Kidney tubule cell (primary cell): ENCODE measurements at places on chromosomes 1 and 21.

DNA sequence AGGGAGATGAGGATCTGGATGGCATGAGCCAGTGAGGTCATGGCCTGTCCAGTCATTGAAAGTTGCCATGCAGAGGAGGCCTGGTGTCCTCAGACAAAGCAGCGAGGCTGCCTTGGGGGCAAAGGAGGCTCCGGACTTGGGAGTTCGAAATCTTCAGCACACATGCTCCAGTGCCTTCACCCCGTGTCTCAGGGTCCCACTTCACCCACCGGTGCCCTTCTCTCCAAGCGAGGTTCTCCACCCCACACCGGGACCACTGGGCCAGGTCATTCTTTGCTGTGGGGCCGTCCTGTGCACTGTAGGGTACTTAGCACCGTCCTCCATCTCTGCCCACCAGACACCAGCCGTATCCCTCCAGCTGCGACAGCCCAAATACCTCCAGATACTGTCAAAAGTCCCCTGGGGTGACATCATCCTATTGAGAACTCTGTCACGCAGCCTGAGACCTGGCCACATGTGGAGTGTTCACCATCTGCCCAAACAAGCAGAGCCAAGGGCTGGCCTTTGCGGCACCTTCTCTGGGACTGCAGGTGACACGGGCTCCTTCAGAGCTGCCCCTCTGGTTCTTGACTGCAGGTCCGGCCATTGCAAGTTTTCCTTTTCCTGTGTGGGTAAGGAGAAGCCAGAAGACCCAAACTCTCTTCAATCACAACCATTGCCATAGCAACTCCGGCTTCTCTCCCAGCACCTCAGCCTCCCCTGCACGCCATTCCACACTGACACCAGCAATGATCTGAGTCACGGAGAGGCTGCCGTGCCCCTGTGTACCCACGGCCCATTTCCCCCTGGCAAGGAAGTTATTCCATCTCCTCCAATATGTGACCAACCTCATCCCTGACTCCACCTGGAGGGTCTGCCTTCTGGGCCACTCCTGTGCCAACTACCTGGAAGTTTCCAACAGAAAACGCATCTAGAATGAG lies 20.4 kb upstream of the PDE9A start:
- DNase-seq: no peak

- peak; percentile 67 for DNase-seq
These were observed 273.1 kb upstream of the SNX7 start for GRCh38 chr1:98388441-98388840.

DNA sequence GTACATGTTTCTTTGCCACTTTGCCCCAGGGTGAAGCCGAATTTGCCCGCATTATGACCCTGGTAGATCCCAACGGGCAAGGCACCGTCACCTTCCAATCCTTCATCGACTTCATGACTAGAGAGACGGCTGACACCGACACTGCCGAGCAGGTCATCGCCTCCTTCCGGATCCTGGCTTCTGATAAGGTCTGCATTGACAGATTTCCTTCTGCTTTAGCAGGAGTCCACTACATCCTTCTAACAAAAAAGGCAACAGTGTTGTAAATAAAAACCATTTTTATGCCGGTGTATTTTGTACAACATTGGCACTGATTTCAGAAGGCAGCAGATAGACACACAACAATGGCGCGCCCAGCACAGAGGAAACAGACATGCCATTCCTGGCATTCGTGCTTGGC lies 34.1 kb upstream of the MTR start:
- no peak for DNase-seq

DNA sequence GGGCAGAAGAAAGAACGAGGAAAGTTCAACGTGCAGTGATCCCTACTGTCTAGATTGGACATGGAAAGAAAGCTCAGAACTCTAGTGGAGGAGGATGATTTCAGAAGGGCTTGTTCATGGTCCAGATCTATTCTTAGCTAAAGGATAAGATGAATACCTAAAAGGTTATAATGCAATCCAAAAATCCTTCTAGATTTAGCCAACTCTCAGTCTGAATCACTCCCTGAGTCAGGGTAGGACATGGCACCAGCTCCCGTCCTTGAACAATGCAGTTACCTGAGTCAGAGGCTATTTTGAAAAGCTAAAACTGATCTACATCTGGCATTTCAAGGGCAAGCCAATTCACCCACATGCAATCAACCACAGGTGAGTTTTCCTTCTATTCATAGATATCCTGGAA lies 38.8 kb upstream of the HIVEP3 start:
- DNase-seq: peak; percentile 92

- DNase-seq: no peak
These were observed 356.0 kb downstream of the TGFB2 start for GRCh38 chr1:218701131-218701530.

DNA sequence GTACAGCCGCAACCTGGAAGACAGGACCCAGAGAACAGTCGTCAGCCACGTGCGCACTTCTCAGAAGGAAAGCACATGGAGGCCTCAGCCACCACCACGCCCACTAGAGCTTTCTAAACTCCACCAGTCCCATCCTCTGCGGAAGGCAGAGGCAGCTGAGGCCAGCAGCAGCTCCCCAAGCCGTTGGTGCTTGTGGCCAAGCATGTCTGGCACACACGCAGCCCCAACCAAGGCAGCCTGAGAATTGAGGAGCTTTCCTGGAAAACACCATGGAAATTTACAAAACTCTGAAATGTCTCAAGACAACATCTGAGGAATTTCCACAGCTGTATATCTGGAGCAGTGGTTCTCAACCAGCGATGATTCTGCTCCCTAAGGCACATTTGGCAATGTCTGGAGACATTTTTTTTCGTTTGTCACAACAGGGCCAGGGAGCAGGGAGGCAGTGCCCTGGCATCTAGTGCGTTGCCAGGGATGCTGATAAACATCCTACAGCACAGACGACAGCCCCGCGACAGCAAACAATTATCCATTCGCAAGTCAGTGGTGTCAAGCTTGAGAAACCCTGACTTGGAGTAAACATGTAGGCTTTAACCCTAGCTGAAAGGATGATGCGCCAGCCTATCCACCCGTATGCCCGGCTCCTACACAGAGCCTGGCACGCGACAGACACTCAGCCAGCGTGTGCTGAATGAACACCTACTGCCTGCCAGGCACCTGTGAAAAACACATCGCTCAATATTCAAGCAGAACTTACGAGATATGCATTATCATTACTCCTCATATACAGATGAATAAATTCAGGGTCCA lies 24.7 kb downstream of the NPHP4 start:
- no peak for DNase-seq

- DNase-seq: no peak
These were observed 132.2 kb upstream of the FOXD3 start for GRCh38 chr1:63190171-63190570.

GRCh38 chr1:25245809-25246599 lies 1.2 kb downstream of the RSRP1 start:
- DNase-seq: peak; percentile 52

DNA sequence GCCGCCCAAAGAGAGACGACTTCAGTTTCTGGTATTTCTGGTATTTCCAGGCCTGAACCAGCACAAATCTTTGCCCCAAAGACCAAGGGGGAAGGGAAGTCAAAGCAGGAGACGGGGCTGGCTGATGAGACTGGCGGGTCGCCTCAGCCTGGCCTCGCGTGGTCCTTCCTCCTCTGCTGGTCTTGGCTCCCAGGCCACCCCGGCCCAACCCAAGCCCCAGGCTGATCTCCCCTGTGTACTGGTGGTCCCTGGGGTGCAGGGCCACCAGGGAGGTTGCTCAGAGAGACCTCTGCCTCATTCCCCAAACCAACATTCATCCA lies 19.9 kb downstream of the WNT4 start:
- no peak for DNase-seq

- no peak for DNase-seq
These were observed 82.9 kb downstream of the FAM78B start for GRCh38 chr1:166083887-166084286.

GRCh38 chr1:26752519-26752918 lies 35.2 kb upstream of the PIGV start:
- DNase-seq: no peak
